ENCODE measurements at places on chromosomes 1 and 21.

DNA sequence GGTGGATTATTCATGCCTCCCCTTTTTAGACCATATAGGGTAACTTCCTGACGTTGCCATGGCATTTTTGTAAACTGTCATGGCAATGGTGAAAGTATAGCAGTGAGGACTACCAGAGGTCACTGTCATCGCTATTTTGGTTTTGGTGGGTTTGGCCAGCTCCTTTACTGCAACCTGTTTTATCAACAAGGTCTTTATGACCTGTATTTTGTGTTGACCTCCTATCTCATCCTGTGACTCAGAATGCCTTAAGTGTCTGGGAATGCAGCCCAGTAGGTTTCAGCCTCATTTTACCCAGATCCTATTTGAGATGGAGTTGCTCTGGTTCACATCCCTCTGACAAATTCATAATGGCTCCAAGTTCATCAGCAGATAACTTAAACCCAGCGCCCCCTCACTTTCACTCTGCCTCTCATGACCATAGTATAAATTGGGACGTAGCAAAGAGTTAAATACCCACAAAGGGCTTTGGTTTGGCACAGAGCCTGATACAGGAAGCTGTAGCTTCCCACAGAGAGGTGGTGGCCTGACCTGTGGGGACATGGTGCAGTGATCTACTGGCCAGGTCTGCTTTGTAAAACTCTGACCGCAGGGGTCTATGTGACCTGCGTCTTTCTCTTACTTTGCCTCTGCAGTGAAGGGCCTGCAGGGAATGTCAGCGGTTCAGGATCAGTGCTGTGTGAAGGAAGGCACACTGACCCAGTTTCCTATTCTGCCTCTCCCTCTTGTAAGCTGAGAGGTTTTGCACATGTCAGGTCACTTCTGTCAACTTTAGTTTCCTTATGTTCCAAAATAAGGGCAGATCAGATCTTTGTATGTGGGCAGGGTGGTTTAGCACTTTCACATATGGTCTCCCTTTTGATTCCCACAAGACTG, 78.1 kb upstream of the ZNF644 start:
- no peak overlapping the region for H3K4me3 ChIP-seq
- H3K36me3 ChIP-seq, result no peaks in the 10 kb centered on the region

DNA sequence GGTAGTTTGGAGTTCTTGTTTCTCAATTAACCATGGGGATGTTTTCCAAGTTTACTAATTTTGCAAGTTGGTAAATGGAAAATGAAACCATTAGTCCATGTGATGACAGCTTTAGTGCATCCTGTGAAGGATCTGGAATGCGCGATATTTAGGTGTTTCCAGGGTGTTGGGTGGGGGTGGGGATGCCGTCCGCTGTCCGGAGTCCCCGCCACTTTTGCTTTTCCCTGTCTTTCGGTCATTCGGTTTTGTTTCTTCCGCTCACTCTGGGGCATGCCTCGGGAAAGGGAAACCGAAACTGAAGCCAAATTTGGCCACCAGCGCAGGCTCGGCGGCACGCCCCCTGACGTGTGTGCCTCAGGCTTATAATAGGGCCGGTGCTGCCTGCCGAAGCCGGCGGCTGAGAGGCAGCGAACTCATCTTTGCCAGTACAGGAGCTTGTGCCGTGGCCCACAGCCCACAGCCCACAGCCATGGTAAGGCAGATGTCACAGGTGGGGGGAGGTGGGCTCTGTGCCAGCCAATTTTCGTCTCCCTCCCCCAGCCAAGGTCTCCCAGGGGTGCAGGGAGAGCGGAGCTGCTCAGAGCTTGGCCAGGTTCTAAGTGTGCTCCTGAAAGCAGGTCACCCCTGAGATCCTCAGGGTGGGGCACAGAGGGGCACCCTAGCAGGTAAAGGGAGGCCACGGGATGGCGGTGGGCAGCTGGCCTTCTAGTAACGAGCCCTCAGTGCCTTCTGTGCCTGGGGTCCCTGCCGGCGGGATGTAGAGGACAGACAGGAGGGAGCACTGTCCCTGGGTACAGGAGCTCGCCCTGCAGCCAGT, at the start of gene ISG15:
Gene ISG15, plus strand, starts transcription at position 393 of the 817 bp plus-strand sequence. Its CDS starts 77 bp downstream, at position 470.
- H3K4me1 ChIP-seq, result peaks cover 10% of the 10 kb centered on the region
- no peaks in the 10 kb centered on the region for H3K27me3 ChIP-seq
- no peaks in the 10 kb centered on the region for H3K36me3 ChIP-seq
- peak; percentile 90 for DNase-seq
- peak within 1 kb of the TSS; percentile 55 for H3K4me3 ChIP-seq

DNA sequence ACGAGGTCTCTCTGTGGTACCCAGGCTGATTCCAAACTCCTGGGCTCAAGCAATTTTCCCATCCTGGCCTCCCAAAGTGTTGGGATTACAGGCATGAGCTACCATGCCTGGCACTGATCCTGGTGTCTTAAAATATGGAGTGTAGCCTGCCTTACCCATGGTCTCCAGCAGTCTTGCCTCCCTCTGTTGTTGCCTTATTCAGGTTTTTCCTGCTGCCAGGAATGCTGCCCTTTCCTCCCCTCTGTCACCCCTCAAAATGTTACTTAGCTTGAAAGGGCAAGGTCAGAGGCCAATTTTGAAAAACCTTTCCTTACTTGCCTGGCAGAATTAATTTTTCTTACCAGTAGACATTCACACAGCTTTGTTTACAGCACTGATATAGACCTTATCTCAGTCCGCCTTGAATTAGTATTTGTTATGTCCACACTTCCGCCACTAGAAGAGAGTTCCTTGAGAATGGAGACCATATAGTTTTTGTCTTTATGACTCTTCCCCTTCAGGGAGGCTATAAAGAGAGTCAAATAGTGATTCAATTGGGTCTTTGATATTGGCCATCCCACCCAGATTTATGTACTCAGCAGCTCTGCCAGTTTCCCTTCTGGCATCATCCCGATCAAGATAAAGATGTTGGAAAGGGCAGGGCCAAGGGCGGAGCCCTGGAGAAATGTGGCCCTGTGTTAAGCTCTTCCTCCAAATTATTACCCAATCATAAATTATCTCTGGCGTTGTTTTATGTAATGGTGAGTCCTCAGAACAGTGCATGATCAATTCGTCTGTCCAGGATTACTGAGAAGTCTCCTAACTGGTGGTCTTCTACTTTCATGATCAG, 38.8 kb downstream of the C1orf21 start:
- H3K36me3 ChIP-seq, result no peaks in the 10 kb centered on the region
- peaks cover 5% of the 10 kb centered on the region for H3K4me1 ChIP-seq
- H3K4me3 ChIP-seq, result no peak overlapping the region

- H3K4me3 ChIP-seq, result peak overlapping the region; percentile 21
- peaks cover 14% of the 10 kb centered on the region for H3K4me1 ChIP-seq
- DNase-seq, result no peak
- no peak overlapping the region for H3K27ac ChIP-seq
- H3K27me3 ChIP-seq, result no peaks in the 10 kb centered on the region
Observed at GRCh38 chr1:223227486-223228196, 84.6 kb upstream of the TLR5 start.

DNA sequence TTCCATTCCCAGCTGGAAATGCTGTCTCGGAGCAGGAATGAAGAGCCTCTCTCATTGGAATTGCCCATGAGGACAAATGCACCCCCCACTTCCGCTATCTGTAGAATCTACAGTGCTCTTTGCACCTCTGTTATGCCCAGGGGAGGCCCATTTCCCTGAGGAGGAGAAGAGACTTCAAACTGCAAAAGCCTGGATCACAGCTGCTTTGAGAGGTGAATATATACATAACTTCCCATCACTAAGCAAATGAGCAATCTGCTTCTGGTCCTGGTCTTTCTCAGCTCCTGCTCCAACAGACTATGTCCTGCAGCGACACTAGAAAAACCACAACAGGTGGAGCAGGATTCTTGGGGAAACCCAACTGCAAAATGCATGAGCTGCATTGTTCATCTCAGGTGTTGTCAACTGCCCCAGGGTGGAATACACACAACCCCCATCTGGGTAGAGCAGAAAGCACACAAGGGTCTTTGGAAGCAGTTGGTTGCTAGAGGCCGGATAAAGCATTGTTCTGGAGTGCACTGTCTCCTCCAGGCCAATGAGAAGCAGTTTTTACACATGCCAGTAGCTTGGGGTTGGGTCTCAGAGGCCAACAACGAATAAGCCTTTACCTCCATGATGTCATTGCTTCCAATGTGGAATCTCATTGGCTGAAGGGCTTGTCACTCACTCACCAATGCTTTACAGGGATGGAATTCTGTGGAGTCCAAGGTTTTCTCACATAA, 67.7 kb upstream of the RAB4A start:
- H3K27ac ChIP-seq, result peak overlapping the region; percentile 80
- peaks cover 36% of the 10 kb centered on the region for H3K4me1 ChIP-seq
- H3K4me3 ChIP-seq, result no peak overlapping the region
- H3K27me3 ChIP-seq, result no peaks in the 10 kb centered on the region
- no peaks in the 10 kb centered on the region for H3K36me3 ChIP-seq

Data from trophoblast cell (in vitro differentiated cells and primary cell).